ENCODE measurements at places on chromosomes 12 and 14.

GRCh38 chr12:59382282-59383078 lies 213.3 kb upstream of the SLC16A7 start:
- DNase-seq, result no peak

DNA sequence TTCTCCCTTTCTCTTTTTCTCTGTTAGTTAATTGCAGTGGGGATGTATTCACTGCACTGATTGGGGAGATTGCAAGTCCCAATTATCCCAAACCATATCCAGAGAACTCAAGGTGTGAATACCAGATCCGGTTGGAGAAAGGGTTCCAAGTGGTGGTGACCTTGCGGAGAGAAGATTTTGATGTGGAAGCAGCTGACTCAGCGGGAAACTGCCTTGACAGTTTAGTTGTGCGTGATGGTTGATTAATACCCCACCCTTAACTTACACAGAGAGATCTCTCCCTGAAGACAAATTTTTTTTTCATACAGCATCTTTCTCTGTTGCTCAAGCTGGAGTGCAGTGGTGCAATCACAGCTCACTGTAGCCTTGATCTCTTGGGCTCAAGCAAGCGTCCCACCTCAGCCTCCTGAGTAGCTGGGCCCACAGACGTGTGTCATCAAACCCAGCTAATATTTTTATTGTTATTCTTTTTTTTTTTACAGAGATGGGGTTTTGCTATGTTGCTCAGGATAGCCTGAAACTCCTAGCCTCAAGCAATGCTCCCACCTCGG lies 4.6 kb downstream of the C1S start:
- DNase-seq, result no peak

DNA sequence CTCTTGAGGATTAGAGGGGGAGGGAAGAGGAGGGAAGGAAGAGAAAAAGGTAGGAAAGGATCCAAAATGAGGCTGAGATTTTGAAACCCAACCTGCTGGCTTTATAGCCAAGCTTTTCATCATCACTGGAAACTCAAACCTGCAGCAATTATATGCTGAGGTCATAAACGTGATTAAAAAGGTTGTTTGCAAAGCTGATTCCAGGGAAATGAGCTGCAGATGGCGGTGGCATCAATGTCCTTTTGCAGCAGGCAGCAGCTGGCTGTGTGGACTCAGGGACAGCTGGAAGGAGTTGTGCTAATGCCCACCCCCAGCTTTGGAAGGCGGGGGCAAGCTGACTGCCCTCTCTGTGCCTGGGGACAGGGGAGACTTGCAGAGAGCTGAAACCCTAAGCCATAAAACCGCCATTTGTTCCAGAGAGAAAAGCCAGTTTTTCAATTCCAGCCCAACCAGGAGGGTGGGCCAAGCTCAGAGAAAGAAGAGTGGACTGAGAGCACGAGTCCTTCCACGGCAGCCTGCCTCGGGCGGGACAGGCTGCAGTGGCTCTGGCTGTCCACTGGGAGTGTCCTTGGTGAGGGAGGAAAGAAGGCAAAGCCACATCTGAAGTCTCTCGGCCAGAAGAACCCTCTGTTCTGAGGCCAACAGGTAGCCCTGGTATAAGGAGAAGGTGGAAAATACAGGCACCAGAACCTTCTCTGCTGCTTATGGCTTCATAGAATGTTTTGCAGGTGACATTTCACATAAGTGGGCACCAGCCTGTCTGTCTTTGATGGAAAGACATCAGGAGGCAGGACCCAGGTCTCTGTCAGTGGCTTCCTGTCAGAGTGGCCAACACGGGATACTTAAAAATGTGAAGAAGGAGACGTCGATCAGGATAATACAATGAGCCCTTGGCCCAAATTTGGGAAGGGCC lies 90.7 kb downstream of the SINHCAF start:
- no peak for DNase-seq

- no peak for DNase-seq
Measured at GRCh38 chr12:8455727-8456360, at the start of gene CLEC6A. Gene CLEC6A (plus strand): TSS chr12:8455962. CDS start chr12:8456112, 150 bp downstream.

- no peak for DNase-seq
Measured at GRCh38 chr14:94638961-94639817, 27.0 kb downstream of the SERPINA3 start.

DNA sequence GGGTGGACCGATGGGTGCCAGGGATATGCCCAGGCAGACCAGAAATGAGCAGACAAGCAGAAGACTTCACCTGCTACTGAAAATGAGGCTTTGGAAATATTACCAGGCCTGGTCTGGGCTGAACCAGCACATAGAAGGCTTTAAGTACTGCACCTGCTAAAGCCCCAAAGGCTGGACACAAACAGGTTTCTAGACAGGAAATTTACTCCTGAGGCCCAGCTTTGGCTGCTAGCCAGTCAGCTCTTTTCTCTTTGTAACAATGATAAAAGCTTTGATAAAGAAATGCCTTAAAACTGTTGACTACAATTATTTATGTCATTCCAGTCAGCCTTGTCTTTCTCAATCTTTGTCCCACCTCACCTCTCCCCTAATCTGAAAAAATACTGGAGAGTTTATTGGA lies 228.9 kb upstream of the EGLN3 start:
- DNase-seq, result no peak

DNA sequence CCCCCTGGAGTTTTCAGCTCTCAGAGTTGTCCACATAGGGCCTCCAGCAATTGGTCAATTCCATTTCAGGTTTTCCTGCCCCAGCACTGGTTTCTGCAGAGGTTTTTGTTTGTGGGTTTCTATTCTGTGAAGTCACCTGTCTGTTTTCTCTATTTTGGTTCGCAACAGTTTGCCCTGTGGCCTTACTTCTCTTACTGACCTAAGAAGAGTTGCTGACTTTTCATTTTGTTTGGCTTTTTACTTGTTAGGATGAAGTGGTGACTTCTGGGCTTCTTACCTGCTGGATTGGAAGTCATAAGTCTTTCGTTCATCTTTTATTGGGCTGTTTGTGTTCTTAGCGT lies 196.4 kb upstream of the PARP11 start:
- no peak for DNase-seq

DNA sequence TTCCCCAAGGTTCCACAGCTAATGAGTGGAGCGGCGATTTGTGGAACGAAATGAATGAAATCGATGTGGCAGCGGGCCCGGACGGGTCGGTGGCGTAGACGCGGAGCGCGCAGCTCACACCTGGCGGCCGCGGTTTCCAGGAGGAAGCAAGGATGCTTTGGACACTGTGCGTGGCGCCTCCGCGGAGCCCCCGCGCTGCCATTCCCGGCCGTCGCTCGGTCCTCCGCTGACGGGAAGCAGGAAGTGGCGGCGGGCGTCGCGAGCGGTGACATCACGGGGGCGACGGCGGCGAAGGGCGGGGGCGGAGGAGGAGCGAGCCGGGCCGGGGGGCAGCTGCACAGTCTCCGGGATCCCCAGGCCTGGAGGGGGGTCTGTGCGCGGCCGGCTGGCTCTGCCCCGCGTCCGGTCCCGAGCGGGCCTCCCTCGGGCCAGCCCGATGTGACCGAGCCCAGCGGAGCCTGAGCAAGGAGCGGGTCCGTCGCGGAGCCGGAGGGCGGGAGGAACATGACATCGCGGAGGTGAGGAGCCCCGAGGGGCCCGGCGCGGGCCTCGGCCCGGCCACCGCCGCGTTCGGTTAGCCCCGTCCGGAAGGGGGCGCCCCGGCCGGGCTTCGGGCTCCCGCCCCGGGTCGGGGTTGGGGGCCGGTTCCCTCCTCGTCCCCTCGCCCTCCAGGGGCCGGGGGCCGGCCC lies at the start of gene PTPN11:
PTPN11 (plus strand) TSS at position 340 of the 689 bp plus-strand sequence; CDS start at position 505, 165 bp downstream.
- peak; percentile 91 for DNase-seq

GRCh38 chr12:28017873-28018255 lies 45.3 kb upstream of the PTHLH start:
- DNase-seq, result no peak

DNA sequence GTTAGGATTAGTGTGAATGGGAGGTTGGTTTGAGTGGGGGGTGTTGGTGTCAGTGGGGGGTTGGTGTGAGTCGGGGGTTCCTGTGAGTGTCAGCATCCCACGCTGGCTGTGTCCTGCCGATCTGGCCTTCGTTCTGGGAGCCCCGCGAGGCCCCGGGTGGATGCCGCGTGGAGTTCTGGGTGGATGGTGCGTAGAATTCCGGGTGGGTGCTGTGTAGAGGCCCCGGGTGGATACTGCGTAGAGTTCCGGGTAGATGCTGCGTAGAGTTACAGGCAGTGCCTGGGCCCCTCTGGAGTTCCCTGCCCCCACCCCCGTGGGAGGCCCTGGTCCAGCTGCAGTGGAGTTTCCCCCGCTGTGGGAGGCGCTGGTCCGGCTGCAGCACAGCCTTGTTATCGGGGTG lies 8.7 kb downstream of the NOC4L start:
- no peak for DNase-seq

DNA sequence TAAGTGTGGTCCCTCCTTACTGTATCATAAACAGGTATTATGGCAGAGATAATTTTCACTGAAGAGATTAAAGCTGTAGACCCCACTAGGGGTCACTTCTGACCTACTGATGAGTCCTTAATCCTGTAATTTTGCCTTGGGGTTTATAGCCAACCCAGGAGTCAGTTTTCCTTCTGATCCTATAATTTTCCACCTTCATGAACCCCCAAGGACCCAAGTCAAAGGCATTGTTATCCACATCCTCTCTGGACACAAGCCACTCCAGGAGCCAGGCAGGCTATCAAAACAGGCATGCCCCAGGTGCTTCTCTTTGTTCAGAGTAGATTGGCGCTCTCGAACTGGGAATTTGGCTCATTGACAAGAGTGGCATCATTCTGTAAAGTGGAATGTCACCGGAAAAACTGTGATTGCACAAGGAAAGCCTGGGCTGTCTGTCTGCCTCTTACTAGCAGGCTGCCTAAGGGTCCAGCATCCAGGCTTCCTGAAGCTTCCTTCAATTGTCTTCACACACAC lies 1523.2 kb upstream of the FLRT2 start:
- DNase-seq, result no peak

Data from stimulated activated CD8-positive, alpha-beta memory T cell treated with anti-CD3 and anti-CD28 coated beads, Interleukin-4, amount 100 ng/mL, for 24 hours (primary cell).